ENCODE measurements at places on chromosomes 4 and X. TPM values are rescaled to one million over a fixed set of nuclear protein-coding genes. Genes with fewer than 3 reads are reported as not detected.

SLC6A14 gene
- not detected for total RNA-seq

TXK gene
- total RNA-seq, result 50.1 TPM

SHISA3 gene
- 0.42 TPM for total RNA-seq

KLHL2 gene
- total RNA-seq, result 27.3 TPM

HDAC6 gene
- total RNA-seq, result 94.3 TPM

Measured in activated CD4-positive, alpha-beta T cell treated with anti-CD3 and anti-CD28 coated beads, Interleukin-2, amount 10 ng/mL, durations not matched to agents 7 days and 5 days (primary cell).